ENCODE measurements at places on chromosomes 4 and X.
A peak's percentile ranks its signal among the peaks of the same experiment; 100 is the strongest.

GRCh38 chr4:8528713-8529112 is 51.5 kb upstream of the GPR78 start:
- no peak for DNase-seq

DNA sequence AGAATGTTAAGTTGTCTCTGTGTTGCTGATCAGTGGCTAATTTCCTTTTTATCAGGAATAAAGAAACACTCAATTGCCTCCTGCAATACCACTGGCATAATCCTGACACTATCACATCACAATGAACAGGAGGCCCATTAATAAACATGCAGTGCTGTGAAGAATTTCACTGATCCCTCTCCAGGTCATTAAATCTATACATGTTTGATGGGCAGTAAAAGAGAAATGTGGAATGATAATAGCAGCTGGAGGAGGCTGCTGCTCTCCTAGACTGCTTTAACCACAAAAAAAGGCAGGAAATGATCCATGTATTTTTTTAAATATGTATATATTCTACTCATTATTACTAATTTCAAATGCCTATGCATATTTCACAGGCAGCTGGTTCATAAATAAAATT is 202.1 kb downstream of the CENPC start:
- no peak for DNase-seq

DNA sequence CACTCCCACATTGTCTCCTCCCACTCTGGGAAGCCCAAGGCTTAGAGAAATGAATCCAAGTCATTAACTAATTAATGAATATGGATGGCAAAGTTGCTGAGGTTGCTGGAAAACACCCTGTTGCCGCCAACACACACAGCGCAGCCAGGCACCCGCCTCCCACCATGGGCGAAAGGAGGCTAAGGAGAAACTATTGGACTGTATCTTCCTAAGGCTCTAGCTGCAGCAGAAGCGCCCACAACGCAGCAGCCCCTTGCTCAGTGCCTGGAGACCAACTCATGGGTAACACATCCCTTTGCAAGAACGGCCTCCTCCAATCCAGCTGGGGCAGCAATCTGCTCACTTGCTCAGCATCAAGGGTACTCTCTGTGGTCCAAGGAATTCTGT is 34.2 kb downstream of the TSC22D3 start:
- DNase-seq: no peak

GRCh38 chr4:8897251-8898167 is 25.9 kb upstream of the HMX1 start:
- DNase-seq: no peak

- no peak for DNase-seq
Measured at GRCh38 chr4:68359508-68359907, 9.6 kb upstream of the YTHDC1 start.

- DNase-seq: no peak
Measured at GRCh38 chr4:8328456-8328855, 58.9 kb downstream of the HTRA3 start.

DNA sequence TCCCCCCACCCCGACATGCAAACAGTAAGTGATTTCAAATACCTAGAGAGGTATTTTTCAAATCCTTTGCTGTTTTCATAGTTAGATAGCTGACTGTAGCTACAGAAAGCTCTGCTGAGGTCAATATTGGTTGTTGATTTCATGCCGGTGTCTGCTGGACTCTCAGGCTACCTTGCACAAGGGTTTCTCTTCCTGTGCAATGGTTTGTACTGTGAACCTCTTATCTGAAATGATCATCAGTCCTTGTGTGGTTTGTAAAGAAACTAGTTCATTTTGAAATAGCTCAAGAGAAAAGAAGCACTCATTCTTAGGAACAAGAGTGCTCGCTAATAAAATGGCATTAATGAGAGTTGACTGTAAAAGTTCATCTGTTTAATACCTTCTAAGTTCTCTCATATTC is 2.1 kb downstream of the MTM1 start:
- DNase-seq: no peak

- peak; percentile 25 for DNase-seq
Measured at GRCh38 chr4:176186067-176186466, 9.3 kb downstream of the SPATA4 start.

DNA sequence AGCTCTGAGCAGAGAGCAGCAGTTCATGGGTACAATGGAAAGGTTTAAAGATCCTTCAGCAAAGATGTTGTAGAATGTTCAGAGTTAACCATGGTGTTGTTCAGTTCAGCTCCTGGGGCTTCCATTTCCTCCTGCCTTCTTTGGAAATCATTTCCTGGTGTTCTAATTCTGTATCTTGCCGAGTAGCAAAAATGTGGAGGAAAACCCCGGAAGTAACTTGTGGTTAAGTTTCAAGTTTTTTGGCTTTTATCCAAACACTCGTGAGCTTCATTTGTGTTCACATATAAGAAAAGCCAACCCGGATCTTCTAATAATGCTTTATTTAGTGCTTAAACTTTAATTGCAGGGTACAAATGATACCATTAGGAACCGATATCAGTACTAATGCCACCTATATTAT is 33.6 kb upstream of the ARX start:
- no peak for DNase-seq

GRCh38 chr4:106614441-106614840 is 245.9 kb upstream of the GIMD1 start:
- DNase-seq: no peak

- no peak for DNase-seq
Measured at GRCh38 chrX:152259150-152259549, 120.8 kb upstream of the MAGEA10 start.

GRCh38 chrX:14758029-14758491 is 114.8 kb downstream of the FANCB start:
- no peak for DNase-seq

DNA sequence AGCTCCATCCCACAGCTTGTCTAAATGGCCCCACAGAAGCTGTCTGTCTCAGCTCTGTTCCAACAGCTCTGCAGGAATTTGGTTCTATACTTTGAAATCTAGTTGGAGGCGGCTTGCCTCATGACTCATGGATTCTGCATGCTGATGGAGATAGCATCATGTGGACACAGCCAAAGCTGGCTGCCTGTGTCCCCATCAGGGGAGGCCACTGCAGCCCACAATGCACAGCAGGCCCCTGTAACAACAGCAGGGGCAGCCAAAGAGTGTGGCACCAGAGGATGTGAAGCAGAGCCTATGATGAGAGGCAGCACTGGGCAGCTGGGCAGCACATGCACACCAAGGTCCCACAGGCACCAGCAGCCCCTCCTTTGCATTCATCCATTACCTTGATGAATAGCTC is 67.2 kb downstream of the DCAF12L1 start:
- no peak for DNase-seq

- DNase-seq: no peak
Measured at GRCh38 chrX:23756165-23756564, 13.1 kb upstream of the ACOT9 start.

DNA sequence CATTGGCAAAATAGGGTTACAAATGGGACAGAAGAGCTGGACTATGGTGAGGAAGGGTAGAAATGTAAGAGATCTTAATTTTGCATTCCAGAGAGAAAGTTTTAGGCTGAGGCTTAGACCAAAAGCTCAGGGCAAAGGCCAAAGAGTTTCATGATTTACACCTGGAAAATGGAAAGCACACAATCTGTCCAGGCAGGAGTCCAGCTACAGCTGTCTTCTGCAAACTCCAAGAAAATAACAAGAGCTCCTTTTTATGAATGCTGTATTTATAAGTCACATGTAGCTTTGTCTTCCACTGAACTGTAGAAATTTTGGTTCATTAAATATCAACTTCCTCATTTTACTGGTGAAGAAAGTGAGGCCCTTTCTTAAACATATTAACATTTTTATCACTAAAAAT is 288.0 kb upstream of the ATOH1 start:
- no peak for DNase-seq

DNA sequence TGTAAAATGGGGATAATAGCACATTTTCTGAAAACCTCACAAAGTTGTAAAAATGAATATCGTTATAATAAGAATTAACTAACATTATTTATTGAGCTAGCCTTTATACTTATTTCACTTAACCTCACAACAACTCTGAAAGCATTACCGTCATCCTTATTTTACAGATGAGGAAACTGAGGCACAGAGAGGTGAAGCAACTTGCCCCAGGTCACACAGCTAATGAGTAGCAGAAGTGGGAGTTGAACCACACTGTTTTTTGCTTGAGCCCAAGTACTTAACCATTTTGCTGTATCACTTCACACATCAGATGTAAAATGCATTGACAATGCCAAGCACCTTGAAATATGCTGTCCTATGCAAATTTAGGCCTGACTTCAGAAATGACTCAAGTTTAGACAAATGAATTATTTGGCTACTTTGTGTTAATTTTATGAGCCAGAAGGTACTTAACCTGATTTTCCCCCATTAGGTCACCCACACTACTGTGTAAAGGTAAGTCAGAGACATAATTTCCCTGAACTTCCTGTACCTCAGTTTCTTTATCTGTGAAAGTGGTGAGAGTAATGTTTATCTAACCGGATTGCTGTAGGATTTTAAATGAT is 23.1 kb downstream of the CD40LG start:
- DNase-seq: no peak

DNA sequence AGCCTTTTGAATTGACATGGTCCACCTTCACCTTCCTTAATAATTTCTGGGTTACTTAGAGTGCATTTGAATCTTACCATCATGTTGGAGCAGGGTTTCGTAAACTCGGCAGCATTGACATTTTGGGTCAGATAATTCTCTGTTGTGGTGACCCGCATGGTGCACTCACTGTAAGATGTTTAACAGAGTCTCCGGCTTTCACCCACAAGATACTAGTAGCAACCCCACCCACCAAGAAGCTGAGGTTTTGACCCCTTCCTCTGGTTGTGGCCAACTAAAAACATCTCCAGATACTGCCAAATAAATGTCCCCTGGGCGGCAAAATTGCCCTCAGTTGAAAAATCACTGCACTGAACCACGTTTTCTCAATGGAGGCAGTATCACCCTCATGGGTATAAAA is 62.7 kb downstream of the CHST7 start:
- no peak for DNase-seq

DNA sequence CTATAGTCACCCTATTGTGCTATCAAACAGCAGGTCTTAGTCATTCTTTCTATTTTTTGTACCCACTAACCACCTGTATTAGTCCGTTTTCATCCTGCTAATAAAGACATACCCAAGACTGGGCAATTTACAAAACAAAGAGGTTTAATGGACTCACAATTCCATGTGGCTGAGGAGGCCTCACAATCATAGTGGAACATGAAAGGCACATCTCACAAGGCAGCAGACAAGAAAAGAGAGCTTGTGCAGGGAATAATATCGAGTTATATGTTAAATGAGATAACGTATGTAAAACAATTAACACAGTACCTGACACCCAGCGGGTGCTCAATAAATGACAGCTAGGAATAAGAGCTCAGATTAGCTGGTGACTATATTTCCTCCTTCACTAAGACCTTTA is 88.1 kb upstream of the WDR44 start:
- DNase-seq: no peak

DNA sequence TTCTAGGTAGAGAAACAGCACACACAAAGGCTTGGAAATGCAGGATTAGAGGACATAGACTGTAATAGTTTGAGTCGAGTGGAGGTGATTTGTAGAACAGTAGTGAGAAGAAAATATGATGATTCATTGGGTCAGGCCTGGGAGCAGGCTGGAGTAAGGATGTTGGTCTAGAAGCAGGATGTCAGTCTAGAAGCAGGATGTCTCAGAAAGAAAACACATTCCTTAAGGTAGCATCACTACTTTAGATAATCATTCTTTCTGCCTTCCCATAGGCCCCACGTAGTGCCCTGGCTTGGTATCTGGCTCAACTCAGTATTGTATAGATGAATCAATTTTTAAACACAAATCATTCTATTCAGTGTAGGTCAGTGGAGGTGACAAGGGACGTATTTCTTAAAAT is 11.2 kb upstream of the DACH2 start:
- DNase-seq: no peak

DNA sequence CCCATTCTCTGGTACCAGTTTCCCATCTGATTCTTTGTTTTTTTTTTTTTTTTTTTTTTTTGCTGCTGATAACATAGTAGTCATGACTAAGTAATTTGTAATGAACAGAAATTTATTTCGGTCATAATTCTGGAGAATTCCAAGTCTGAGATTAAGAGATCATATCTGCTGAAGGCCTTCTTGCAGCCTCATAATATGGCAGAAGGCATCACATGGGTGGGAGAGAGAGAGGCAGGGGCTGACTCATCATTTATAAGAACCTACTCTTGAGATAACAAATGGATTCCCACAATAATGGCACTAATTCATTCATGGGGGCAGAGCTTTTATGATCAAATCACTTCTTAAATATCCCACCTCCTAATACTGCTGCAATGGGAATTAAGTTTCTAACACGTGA is 1034.3 kb downstream of the STIM2 start:
- no peak for DNase-seq

- no peak for DNase-seq
Measured at GRCh38 chr4:149784018-149784417, 31.6 kb downstream of the IQCM start.

GRCh38 chr4:23932901-23933308 is 43.1 kb upstream of the PPARGC1A start:
- DNase-seq: no peak

GRCh38 chr4:152399246-152399645 is 136.6 kb downstream of the FBXW7 start:
- DNase-seq: no peak

DNA sequence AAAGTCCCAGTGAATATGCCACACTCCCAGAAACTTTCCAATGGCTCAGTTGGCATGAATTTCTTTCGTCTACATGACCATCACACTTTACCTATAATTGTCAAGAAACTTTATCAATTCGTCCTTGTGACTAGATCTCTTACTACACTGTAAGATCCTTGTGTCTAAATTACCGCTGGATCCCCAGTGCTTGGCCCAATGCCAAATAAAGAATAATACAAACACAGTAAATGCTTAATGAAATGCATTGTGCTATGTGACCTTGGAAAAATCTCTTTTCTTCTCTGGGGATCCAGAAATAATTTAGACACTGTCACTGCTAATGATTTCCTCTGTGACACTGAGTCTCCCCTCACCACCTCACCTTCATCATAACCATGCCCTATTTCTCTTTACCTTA is 137.9 kb downstream of the VSIG4 start:
- DNase-seq: no peak

DNA sequence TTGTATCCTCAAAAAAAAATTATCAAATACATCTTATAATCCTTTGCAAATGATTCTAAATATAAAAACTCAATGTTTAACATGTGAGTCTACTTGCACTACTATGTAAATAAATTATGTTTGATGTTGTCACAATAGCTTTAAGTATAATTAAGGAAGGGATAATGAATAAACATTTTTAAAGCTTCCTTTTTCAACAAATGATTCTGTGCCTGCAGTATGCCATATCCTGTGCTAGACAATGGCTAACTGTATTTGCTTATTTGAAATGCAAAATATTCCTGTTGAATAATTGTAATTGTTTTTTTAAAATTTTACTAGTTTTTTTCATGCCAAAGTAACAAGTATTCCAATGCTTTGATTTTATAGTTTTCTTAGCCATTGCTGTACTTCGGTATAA is 59.0 kb upstream of the NDUFC1 start:
- DNase-seq: no peak

- no peak for DNase-seq
Measured at GRCh38 chrX:47687263-47687662, 28.3 kb upstream of the UXT start.

- DNase-seq: peak; percentile 0
Measured at GRCh38 chrX:76253432-76253831, 80.6 kb downstream of the PBDC1 start.

- no peak for DNase-seq
Measured at GRCh38 chr4:111946800-111947199, 198.5 kb upstream of the FAM241A start.

GRCh38 chr4:74016068-74016467 is 17.6 kb upstream of the CXCL5 start:
- DNase-seq: no peak

Measured in iPS DF 19.7 (cell line).